ENCODE measurements at places on chromosomes 2 and 18.
A peak's percentile ranks its signal among the peaks of the same experiment; 100 is the strongest.

- no peak for DNase-seq
Measured at GRCh38 chr2:496729-497128, 180.5 kb downstream of the TMEM18 start.

- DNase-seq, result no peak
Measured at GRCh38 chr2:169768262-169768995, 30.2 kb upstream of the SSB start.

GRCh38 chr2:38672445-38673391 is 6.8 kb downstream of the GALM start:
- DNase-seq, result no peak

DNA sequence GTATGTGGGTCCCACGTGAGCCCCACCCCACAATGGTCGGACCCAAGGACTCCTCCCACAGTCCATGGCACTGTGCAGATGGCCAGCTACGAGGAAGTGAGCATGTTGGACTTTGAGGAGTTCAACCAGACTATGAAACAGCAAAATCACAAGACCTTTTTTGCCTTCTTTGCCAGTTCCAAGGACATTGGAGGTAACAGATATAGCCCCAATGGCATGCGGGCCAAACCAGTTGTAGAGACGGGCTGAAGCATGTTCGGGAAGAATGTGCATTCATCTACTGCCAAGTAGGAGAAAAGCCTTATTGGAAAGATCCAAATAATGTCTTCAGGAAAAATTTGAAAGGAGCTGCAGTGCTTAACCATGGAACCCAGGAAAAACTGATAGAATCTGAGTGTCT is 12.6 kb downstream of the DNER start:
- no peak for DNase-seq

- DNase-seq, result no peak
Measured at GRCh38 chr2:27914041-27914804, 23.7 kb downstream of the BABAM2 start.

DNA sequence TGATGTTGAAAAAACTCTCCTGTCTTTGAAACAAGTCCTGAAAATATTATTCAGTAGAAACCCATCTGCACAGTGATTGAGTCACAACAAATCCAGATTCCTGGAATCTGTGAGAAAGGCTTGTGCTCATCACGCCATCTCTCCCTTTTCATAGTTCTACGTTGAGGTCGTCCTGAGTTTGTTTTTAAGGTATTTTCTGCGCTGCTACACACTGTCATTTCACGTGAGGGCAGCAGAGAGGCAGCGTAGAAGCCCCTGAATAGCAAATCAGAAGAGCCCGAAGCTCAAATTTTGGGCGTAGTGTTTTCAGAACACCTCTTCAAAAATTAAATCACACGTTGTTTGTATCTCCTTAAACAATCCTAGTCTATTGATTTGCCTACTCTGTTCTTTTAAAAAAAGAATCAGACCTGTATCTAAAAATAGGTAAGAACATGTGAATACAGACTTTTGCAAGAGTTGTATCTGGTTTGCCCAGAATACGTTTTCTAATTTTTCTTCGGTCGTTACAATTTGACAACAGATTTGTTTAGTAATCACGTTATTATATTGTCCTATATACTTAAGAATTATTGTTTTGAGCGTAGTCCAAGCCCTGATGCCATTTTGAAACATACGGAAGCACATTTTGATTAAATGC is 61.6 kb upstream of the SLC38A11 start:
- peak; percentile 58 for DNase-seq

GRCh38 chr2:46337208-46337994 is 40.2 kb downstream of the EPAS1 start:
- no peak for DNase-seq

- DNase-seq, result no peak
Measured at GRCh38 chr2:143481733-143482132, 352.5 kb downstream of the ARHGAP15 start.

DNA sequence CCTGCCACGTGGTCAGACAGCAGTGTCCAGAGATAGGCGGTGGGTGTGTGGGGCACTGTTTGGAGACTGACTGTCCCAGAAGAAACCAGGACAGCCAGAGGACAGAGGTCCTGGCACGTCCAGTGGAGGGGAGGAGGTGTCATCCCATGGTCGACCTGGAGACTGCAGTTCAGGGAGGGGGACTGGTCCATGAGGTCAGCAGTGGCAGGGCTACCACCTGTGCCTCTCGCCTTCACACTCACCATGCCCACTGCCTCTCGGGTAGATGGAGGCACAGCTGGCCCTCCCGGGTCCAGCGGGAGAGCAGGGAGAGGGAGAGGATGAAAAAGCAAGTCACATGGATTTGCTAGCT is 53.9 kb downstream of the INHBB start:
- DNase-seq, result no peak

GRCh38 chr2:104862058-104862941 is 8.4 kb downstream of the POU3F3 start:
- peak; percentile 82 for DNase-seq

DNA sequence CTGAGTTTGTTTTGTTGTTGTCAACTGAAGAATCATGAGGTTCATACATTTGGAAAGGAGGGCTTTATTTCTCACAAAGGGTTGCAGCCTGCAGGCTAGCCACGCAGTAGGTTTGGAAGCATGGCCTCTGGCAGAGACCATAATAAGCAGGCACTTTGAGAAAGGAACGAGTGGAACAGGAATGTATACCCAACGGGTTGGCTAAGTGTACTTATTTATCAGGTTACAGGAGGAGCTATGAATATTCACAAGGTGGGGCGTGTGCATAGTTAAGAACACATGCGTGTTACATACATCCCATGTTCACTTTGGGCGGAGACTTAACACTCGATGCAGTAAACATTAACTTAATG is 30.1 kb upstream of the SH3RF3 start:
- DNase-seq, result no peak

- DNase-seq, result no peak
Measured at GRCh38 chr2:198141726-198142125, 337.3 kb downstream of the PLCL1 start.

- DNase-seq, result no peak
Measured at GRCh38 chr2:67604360-67604759, 207.2 kb downstream of the ETAA1 start.

GRCh38 chr18:61743775-61744531 is 148.9 kb downstream of the RNF152 start:
- DNase-seq, result no peak

- DNase-seq, result no peak
Measured at GRCh38 chr2:30448866-30449265, 1.8 kb downstream of the LCLAT1 start.

GRCh38 chr2:237412988-237413776 is 782 bp downstream of the COL6A3 start:
- DNase-seq, result no peak

- DNase-seq, result peak; percentile 56
Measured at GRCh38 chr2:196502386-196502785, 137.1 kb upstream of the CCDC150 start.

GRCh38 chr2:105741174-105741573 is 3.5 kb upstream of the NCK2 start:
- DNase-seq, result no peak

- DNase-seq, result no peak
Measured at GRCh38 chr18:76174451-76174850, 320.6 kb downstream of the ZNF516 start.

DNA sequence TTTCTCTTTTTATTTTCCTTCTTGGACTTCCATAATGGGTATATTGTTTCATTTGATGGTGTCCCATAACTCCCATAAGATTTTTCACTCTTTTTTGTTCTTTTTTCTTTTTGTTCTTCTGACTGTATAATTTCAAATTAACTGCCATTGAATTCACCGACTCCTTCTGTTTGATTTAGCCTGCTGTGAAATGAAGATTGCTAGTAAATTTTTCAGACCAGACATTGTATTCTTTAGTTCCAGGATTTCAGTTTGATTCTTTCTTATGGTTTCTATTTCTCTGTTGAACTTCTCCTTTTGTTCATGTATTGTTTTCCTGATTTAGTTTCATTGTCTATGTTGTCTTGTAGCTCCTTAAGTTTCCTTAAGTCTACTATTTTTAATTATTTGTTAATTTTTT is 87.6 kb upstream of the SPOPL start:
- no peak for DNase-seq

- DNase-seq, result no peak
Measured at GRCh38 chr2:240704651-240705050, 13.0 kb downstream of the AQP12A start.

GRCh38 chr2:98793275-98793674 is 62.3 kb upstream of the MGAT4A start:
- no peak for DNase-seq

GRCh38 chr2:60735496-60736250 is 20.4 kb upstream of the PAPOLG start:
- no peak for DNase-seq

GRCh38 chr2:141711627-141712026 is 419.2 kb downstream of the LRP1B start:
- DNase-seq, result no peak

GRCh38 chr2:220278022-220278421 is 650.6 kb downstream of the SLC4A3 start:
- DNase-seq, result no peak

DNA sequence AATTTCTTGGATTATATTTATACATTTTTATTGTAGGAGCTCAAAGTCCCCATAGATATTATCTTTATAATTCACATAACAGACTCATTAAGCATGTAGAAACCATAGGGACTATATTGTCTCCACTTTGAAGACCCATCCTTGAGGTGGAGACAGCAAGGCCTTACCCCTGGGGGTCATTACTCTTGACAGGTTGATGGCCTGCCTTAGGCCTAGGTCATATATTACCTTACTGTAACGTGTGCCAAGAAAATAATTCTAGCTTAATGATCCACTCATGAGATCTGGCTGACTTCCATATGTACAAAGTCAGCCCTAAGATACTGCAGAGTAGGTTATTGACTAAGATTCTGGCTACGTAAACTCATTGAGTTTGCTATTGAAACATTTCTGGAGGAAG is 65.4 kb upstream of the GLS start:
- DNase-seq, result no peak

GRCh38 chr2:69067866-69068265 is 54.9 kb downstream of the ANTXR1 start:
- DNase-seq, result no peak

GRCh38 chr2:20145497-20146193 is 79.3 kb downstream of the SDC1 start:
- no peak for DNase-seq

- no peak for DNase-seq
Measured at GRCh38 chr2:242022550-242023290, 153.2 kb downstream of the RTP5 start.

GRCh38 chr18:48351216-48352050 is 57.8 kb downstream of the ZBTB7C start:
- no peak for DNase-seq

DNA sequence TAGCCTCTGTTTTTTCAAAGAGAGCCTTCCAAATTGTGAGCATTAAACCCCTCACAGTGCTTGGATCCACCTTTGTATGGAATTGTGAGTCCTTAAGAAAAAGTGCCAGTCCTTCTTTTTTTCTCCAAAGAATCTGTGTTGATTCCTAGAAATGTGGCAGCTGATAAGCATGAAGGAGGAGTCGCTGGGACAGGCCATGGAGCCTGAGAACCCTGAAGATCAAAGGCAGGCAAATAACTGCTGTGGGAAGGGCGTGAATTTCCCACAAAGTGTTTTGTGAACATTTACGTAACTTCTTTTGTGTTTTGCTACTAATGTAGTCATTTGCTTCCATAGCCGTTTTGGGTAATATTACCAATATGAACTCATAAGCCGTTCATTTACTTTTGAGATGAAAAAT is 27.7 kb upstream of the CHMP1B start:
- no peak for DNase-seq

- no peak for DNase-seq
Measured at GRCh38 chr2:230873661-230874401, 9.1 kb downstream of the ITM2C start.

DNA sequence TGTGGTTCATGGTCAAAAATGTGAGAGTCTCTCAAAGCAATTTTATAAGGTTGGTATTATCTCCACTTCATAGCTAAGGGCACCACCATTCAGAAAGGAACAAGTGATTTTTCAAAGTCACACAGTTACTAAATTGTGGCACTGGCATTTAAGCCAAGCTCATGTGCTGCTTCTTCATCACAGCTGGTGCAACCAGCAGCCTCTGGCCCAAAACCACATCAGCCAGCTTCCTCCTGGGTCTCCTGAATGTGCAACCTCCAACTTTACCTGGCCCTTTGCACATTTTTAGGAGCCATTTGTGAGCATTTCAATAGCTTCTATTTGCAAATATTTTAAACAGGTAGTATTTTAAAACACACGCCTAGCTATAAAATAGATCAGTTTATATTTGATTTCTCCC is 293.7 kb downstream of the BCL11A start:
- no peak for DNase-seq

DNA sequence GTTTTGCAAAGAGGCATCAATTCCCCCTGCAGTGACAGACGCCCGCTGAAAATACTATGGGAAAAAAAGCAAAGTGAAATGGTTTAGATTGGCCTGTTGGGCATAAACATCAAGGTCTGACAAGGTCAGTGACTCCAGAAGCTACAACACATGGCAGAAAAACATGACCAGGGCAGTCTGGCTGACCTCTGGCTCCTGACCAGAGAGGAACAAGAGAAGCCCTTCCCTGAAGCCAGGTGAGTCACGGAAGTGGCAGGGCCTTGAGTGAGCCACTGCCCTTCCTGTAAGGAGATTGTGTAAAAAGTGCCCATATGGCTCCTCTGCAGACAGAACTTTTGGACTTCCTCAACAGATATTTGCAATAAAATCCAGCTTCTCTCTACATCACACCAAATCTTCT is 72.0 kb downstream of the DNER start:
- DNase-seq, result no peak
